ENCODE measurements at places on chromosomes 4 and X.

DNA sequence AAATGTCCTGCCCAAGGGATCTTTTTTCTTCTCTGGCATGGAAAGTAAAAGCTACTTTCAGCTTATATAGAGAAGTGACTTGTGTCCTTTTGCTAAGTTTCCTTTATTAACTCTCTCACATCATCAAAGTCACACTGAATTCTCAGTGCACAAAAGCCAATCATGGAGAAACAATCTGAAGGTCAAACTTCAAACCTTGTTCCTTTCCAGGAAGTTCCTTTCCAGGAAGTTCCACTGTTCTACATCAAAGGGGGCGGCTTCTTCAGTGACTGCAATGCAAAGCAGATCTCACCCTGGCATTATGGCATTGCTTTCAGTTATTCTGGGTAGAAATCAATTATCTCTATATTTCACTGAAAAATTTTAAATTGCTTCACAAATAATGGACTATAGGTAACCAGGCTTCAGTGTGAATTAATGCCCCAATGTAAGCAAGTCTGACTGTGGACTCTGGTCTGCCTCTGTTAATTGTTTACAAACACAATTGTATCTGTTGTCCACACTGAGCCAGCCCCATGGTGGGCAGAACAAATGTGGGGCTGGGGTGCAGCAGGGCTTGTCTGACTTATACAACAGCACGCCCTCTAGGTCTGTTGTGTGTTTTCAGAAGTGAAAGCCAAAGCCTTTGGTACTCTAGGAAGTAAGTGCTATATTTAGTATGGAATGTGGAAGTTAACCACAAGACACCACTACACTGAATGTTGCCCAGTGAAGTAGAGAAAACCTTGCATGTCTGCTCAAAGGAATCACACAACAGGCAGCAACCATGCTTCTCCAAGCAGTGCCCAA, 98.8 kb downstream of the CDS1 start:
- no peak for DNase-seq

DNA sequence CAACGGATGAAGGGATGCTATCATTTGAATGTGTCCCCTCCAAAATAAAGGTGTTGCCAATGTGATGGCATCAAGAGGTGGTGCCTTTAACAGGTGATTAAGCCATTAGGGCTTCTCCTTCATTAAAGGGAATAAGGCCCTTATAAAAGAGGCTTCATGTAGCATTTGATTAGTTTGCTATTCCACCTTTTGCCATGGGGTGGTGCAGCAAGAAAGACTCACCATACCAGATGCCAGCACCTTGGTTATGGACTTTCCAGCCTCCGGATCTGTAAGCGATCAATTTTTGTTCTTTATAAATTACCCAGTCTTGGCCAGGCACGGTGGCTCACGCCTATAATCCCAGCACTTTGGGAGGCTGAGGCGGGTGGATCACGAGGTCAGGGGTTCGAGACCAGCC, 7.9 kb upstream of the SLC25A43 start:
- no peak for DNase-seq

DNA sequence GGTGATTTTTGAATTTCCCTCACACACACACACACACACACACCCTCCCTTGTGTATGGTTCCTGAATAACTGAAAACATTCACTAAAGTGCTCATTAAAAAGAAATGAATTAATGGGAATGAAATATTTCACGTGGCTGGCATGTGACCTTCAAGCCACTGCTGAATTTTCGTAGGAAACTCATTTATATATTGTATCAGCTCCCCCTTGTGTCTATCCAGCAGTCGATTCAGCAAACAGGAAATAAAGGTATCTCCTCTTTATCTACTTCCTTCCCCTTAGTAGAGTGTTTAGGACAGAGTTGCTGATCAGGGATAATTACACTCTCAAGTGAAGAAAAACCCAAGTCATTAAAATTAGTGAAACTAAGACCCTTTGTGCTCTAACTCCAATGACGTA, 912.6 kb upstream of the LCORL start:
- no peak for DNase-seq

GRCh38 chr4:189022440-189023035, 883.3 kb downstream of the TRIML1 start:
- DNase-seq = no peak

DNA sequence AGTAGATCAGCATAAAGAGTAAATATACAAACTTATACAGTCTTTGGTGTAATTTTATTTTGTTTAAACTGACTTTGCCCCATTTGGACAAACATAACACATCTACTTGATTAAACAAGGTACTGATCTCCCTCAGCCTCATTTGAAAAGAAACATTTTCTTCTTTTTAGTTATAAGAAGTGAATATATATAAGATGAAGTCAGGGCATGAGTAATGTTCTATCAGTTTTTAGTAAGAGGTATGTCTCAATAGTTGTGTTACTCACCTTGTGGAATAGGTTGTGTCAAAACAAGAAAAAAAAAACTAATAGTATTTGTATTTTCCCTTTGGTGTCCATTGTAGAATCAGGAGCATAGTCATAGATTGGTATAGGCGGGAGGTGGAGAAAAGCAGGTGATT, 327.4 kb downstream of the RPA4 start:
- DNase-seq = no peak
